ENCODE measurements at places on chromosomes 16 and 17.

- no peak for DNase-seq
Measured at GRCh38 chr16:71915350-71915749, 20.0 kb downstream of the IST1 start.

DNA sequence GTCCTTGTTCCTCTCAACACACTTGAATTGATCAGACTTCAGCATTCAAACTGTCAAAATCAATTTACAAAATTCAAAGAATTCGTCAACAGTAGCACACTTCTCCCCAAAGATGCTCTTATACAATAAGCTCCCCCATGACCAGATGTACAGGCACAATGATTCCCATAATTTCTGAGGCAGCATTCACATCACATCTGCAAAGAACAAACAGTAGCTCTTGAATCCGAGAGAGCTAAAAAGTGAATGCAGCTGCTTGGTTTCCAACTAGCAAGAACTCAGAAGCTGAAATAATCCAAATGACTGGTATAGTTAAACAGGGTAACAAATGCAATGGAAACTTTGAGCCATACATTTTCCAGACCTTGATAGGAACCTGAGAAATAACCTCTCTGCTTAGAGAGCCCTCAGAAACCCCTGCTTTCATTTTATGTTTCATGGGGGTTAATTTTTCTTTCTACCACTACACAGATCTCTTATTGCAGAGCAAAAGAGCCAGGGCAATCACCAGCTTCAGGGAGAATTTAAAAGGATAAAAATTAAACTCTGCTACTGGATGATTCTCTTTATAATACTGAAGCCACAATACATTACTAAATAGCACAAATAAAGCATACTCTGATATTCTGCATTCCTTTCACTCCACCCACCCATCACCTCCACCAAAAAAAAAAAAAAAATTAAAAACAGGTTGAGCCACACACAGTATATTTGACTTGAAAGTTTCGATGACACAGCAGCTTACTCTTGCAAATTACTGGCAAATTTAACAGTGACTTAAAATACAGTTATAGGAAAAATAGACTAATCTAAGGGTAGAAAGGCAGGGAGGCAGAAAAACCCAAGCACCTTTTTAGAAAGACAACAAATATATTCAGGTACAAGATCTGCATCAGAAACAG lies 23.1 kb upstream of the TMEM97 start:
- no peak for DNase-seq

- no peak for DNase-seq
Measured at GRCh38 chr17:31493656-31494155, 102.2 kb downstream of the RAB11FIP4 start.

DNA sequence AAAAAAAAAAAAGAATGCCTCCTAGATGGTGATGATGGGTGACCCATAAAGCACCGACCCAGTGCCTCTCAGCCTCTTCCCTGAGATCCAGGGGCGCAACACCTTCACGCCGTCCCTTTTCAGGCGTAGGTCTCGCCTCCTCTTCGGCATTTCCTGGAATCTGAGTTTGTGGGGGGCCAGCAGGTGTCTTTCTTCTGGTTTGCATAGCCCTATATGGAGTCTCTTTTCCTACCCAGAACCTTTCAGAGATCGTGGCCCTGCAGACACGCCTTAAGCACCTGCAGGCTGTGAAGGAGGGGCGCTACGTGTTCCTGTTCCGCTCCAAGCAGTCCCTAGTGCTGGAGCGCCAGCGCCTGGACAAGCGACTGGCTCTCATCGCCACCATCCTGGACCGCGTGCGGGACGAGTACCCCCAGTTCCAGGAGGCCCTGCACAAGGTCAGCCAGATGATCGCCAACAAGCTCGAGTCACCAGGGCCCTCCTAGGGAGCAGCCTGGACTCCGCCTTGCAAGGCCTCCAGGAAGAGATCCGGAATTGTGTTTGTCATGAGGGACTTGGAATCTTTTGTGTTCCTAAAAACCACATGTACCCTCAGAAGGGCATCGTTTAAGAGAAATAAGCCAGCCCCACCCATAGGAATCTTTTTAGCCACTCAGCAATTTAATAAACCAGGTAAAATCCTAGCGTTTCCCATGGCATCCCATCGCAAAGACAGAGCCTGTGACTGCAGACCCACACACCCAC lies 1.9 kb upstream of the GAA start:
- DNase-seq = no peak

DNA sequence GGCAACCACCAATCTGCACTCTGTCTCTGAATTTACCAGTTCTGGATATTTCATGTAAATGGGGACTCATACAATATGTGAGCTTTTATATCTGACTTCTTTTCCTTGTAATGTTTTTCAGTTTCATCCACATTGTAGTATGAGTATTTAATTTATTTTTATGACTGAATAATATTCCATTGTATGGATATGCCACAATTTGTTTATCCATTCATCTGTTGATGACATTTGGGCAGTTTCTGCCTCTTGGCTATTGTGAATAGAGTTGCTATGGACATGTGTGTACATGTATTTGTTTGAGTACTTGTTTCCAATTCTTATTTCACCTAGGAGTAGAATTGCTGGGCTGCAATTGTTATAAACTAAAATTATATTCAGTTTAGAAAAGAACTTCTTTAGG lies 126.9 kb downstream of the MRTFB start:
- DNase-seq = no peak

DNA sequence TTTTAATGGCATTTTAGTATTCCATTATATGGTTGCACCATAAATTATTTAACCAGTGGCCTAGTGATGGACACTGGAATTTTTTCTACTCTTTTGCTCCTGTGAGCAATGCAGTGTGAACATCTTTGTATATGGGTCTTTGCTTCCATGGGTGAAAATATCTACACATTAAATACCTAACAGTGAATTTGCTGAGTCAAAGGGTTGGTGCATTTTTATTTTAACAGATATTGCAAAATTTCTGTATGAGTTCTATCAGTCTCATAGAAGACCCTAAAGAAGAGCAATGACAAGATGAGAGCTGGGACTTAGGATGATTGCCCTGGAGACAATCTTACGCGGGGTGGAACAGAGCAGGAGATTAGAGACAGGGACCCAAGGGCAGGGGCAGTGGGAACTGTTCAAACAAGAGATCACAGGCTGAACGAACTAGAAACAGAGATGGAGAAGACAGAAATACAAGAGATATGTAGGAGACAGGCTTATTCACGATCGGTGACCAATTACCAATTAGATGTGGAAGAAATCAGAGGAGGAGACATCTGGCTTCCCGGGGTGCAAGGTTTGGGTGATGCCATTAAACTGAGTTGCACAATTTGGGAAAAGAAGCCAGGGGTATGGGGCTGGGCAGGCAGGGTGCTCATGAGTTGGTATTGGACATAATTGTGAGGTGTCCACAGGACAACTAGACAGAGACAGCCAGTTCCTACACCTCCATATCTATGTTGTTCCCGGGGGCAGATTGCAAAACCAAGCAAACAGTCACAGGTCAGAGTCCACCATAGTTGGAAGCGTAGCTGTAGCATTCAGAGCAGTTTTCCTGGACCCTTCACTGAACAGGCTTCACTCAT lies 39.9 kb upstream of the LONP2 start:
- no peak for DNase-seq

DNA sequence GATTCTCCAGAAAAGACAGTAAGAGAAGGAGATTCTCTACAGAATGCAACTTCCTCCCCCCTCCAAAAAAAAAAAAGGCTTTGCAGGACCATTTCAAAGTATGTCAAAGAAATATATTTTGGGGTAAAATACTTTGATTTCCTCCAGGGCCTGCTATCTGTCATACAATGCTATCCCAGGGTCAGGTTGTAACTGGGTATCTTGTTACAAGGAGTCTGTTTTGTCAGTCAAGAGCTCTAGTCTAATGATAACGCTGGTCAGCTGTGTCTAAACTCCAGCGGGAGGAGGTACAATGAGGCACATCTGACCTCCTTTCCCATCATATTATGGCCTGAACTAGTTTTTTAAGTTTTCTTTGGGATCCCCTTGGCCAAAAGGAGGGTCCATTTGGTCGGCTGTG lies 408.4 kb upstream of the CDH5 start:
- DNase-seq = no peak

DNA sequence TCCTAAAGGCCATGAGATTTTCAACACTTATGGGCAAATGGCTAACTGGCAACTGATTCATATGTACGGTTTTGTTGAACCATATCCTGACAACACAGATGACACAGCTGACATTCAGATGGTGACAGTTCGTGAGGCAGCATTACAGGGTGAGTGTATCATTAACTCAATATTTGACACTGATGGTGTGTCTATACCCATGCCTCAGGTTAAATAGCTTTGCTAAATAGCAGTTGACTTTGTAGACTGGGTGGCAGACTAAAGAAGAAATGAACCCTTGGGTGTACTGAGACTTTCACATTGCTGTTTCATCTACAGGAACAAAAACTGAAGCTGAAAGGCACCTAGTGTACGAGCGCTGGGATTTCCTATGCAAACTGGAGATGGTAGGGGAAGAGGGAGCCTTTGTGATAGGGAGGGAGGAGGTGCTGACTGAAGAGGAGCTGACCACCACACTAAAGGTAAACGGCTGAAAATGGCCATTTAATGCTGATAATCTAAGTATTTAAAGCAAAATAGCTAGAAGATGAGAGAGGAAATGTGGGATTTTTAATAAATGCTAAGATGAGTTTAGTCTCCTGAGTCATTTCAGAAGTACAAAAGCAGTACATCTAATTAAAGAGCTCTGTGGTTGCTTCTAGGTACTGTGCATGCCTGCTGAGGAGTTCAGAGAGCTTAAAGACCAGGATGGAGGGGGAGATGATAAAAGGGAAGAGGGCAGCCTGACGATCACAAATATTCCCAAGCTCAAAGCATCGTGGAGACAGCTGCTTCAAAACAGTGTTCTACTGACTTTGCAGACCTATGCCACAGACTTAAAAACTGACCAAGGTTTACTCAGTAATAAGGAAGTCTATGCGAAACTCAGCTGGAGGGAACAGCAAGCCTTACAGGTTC lies 3.0 kb downstream of the SETD6 start:
- no peak for DNase-seq

Measured in natural killer cell (primary cell).